K562 (cell line): ENCODE measurements at places on chromosomes 4 and X. TPM values are rescaled to one million over a fixed set of nuclear protein-coding genes. Genes with fewer than 3 reads are reported as not detected.
A peak's percentile ranks its signal among the peaks of the same experiment; 100 is the strongest.

Gene SLC4A4
- total RNA-seq: 0.11 and 0.20 TPM in 2 replicates

Gene ATP2B3
- total RNA-seq: not detected in 2 replicates

- no peaks in the 10 kb centered on the region for H3K27me3 ChIP-seq
- no peak for DNase-seq
- no peaks in the 10 kb centered on the region; the same call in 1 of the 2 replicates for H3K4me1 ChIP-seq
- H3K36me3 ChIP-seq: no peaks in the 10 kb centered on the region
- H3K4me3 ChIP-seq: no peak overlapping the region
- no peak overlapping the region for H3K27ac ChIP-seq
These were observed 101.2 kb upstream of the KLF3 start for GRCh38 chr4:38562751-38563198.

- no peaks in the 10 kb centered on the region for H3K27me3 ChIP-seq
- DNase-seq: no peak
- no peak overlapping the region for H3K27ac ChIP-seq
- peaks cover 30% of the 10 kb centered on the region for H3K4me1 ChIP-seq
These were observed 73.8 kb upstream of the MXD4 start for GRCh38 chr4:2335729-2336101.

DNA sequence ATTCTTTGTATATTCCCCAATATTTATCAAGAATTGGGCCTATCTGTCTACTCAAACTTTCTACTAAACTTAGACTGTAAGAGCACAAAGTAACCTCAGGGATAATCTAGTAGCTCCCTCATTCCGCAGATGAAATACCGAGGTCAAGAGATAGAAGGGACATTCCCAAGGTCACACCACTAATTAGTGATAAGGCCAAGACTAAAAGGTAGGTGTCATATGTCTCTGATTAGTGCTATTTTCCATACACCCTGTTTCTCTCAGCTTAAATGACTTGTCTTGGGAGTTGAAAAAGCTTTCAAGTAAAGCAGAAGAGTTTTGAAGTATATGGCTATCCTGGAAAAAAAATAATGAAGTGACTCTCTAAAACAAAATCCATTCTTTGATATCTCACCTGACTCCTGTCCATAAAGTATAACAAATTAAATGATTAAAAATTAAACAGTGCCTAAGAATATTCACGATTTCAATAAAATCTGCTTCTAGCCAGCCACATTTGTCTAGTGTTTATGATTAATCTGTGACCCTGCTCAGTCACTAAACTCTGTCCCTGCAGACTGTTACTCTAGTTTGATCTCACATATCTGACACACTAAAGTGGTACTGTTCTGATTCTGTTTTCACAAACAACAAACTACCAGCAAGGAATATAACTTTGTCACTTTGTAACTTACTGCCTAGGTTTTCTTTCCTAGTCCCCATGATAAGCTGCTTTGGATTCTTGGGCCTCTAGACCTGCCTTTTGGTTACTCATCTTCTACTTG, 10.3 kb downstream of the GPR174 start:
- no peak overlapping the region for H3K27ac ChIP-seq
- H3K4me3 ChIP-seq: no peak overlapping the region
- no peaks in the 10 kb centered on the region for H3K4me1 ChIP-seq
- no peaks in the 10 kb centered on the region for H3K36me3 ChIP-seq
- H3K27me3 ChIP-seq: no peaks in the 10 kb centered on the region
- no peak for DNase-seq

GRCh38 chrX:74242484-74243138, 61.4 kb upstream of the ZCCHC13 start:
- H3K4me3 ChIP-seq: no peak overlapping the region
- DNase-seq: no peak
- peaks cover 12% of the 10 kb centered on the region for H3K36me3 ChIP-seq

DNA sequence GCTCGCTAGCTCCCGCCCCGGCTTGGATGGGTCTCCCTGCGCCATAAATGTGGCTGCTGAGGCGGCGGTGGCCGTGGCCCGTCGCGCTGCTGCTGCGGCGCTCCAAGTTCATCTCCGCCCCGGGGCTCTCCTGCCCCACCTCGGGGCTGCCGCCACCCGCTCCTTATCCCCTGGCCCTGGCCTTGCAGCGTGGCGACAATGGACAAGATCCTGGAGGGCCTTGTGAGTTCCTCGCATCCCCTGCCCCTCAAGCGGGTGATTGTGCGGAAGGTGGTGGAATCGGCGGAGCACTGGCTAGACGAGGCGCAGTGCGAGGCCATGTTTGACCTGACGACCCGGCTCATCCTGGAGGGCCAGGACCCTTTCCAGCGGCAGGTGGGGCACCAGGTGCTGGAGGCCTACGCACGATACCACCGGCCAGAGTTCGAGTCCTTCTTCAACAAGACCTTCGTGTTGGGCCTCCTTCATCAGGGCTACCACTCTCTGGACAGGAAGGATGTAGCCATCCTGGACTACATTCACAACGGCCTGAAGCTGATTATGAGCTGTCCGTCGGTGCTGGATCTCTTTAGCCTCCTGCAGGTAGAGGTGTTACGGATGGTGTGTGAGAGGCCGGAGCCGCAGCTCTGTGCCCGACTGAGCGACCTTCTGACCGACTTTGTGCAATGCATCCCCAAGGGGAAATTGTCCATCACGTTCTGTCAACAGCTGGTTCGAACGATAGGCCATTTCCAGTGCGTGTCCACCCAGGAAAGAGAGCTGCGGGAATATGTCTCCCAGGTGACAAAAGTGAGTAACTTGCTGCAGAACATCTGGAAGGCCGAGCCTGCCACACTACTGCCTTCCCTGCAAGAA, 763 bp downstream of the USP38 start:
- H3K36me3 ChIP-seq: peaks cover 23% of the 10 kb centered on the region
- H3K4me3 ChIP-seq: peak overlapping the region; percentile 83
- H3K27me3 ChIP-seq: no peaks in the 10 kb centered on the region
- H3K27ac ChIP-seq: peak overlapping the region; percentile 92
- no peak for DNase-seq

DNA sequence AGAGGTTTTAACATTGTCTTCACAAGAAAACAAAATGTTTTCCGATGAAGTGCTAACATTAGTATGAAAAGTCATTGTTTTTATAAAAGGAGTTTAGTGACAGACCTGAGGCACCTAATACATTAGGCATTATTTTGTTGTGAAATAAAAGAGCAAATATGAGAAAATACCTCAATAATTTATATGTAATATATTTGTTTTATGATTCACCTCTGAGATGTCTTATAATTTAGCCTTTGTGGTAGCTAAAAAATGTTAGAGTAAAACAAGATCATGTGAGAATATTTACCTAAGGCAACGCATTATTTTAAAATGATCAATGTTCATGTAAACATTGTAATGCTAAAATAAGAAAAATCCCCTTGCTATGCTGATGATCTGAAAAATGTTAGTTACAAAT, 100.9 kb upstream of the WDFY3 start:
- H3K4me3 ChIP-seq: no peak overlapping the region
- H3K4me1 ChIP-seq: no peaks in the 10 kb centered on the region
- H3K27me3 ChIP-seq: no peaks in the 10 kb centered on the region
- no peak overlapping the region for H3K27ac ChIP-seq

- H3K4me1 ChIP-seq: no peaks in the 10 kb centered on the region
- H3K27me3 ChIP-seq: no peaks in the 10 kb centered on the region; the same call in 1 of the 2 replicates
- H3K36me3 ChIP-seq: no peaks in the 10 kb centered on the region
- H3K4me3 ChIP-seq: no peak overlapping the region
- no peak overlapping the region for H3K27ac ChIP-seq
These were observed 1.2 kb downstream of the LINC00632 start for GRCh38 chrX:140710710-140711109.
